ENCODE measurements at places on chromosomes 7 and 10.

- DNase-seq: no peak
These were observed 153.0 kb downstream of the WNT2 start for GRCh38 chr7:117169907-117170306.

GRCh38 chr7:13981070-13981469, 8.4 kb downstream of the ETV1 start:
- DNase-seq: no peak

GRCh38 chr7:27324246-27324645, 81.6 kb downstream of the EVX1 start:
- no peak for DNase-seq

DNA sequence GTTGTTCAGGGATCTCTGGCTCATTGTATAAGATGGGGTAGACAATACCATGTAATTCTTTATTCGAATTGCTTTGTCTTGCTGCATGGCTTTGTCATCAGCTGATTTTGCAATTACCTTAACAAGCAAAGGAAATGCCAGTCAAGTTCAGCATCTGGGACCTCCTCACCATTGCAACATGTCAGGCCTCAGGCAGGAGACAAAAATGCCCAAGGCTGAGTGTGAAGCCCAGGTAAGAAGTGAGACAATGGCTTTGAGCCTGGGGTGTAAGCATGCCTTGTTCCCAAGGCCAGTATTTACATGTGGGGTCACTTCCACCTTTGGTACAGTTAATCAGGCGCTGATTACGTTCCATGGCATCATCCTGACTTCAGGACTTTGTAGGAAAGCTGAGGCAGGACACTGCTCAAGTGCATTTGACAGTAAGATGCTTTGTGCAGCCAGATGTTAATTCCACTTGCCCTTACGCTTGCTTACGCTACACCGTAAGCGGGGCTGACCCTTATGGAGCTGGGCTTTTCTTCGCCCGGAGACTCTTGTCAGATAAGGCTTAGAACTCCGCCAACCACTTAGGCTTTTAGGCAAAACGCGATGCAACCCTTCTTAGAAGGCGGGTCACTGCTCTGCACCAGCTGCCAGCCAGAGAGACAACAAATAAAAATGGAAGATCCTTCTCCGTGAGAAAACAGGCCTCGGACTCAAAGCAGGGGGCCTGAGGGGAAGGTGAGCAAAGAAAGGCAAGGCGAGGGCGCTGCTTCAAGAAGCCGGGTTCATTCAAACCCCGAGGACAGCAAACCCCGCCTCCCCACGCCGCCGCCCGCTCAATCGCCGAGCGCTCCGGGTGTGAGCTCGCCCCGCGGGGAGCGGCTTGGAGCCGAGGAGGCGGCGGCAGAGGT, 1.3 kb upstream of the SP4 start:
- no peak for DNase-seq

Data from posterior cingulate gyrus (tissue), 11 donors.